Esophagus muscularis mucosa (tissue), 4 donors: ENCODE measurements at places on chromosomes 16 and 17. TPM values are rescaled to one million over a fixed set of nuclear protein-coding genes. Genes with fewer than 3 reads are reported as not detected.

- no peaks in the 10 kb centered on the region for H3K36me3 ChIP-seq
- peak overlapping the region; percentile 23 for H3K27ac ChIP-seq
- peaks cover 3% of the 10 kb centered on the region for H3K4me1 ChIP-seq
- no peaks in the 10 kb centered on the region for H3K27me3 ChIP-seq
- DNase-seq, result no peak
These were observed 96.3 kb upstream of the RCVRN start for GRCh38 chr17:10001306-10001873.

- no peak overlapping the region for H3K4me3 ChIP-seq
- no peaks in the 10 kb centered on the region for H3K36me3 ChIP-seq
- H3K27me3 ChIP-seq, result no peaks in the 10 kb centered on the region
- no peak overlapping the region for H3K27ac ChIP-seq
- DNase-seq, result no peak
These were observed 113.5 kb upstream of the MED13 start for GRCh38 chr17:62178579-62178978.

- H3K27me3 ChIP-seq, result no peaks in the 10 kb centered on the region
- no peak overlapping the region for H3K4me3 ChIP-seq
- DNase-seq, result no peak
- H3K4me1 ChIP-seq, result peaks cover 5% of the 10 kb centered on the region
- no peak overlapping the region for H3K27ac ChIP-seq
These were observed 76.6 kb downstream of the PARN start for GRCh38 chr16:14553447-14553846.

DNA sequence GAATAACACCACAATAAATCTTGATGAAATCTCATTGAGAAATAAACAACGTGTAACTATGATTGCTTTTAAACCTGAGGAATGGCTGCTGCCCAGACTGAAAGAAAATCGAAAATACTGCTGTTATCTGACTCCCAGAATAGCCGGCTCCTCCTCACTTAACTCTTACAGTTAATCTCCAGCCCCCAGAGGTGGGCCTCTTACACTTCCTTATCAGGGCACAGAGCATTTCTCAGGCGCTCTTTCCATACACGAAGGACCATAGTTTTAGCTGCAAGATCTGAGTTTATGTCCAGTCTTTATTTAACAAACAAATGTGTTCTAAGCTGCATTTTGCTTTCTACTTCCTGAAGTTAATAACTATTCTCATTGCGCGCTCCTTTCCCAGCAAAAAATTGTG is 206.9 kb downstream of the MAP2K4 start:
- no peak overlapping the region for H3K4me3 ChIP-seq
- H3K27ac ChIP-seq, result peak overlapping the region; percentile 56
- peaks cover 52% of the 10 kb centered on the region for H3K4me1 ChIP-seq

DNA sequence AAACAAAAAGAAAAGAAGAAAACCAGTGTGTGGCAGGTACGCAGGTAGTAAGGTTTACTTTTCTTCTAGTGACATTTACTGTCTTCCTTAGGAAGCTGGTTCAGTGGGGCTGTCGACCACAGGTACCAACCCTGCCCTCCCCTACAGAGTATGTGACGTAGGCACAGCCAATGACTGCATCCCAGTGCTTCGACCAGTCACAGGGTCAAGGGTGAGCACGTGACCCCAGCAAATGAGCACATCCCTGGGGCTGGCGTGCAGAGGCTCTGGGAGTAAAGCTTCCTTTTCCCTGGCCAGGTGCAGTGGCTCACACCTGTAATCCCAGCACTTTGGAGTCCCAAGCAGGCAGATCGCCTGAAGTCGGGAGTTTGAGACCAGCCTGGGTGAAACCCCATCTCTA is 38.9 kb upstream of the PLCG2 start:
- peaks cover 12% of the 10 kb centered on the region for H3K4me1 ChIP-seq
- H3K27me3 ChIP-seq, result no peaks in the 10 kb centered on the region
- H3K36me3 ChIP-seq, result no peaks in the 10 kb centered on the region
- H3K4me3 ChIP-seq, result no peak overlapping the region
- no peak overlapping the region for H3K27ac ChIP-seq
- no peak for DNase-seq

Gene ZG16
- total RNA-seq, result not detected

Gene CD300LB
- total RNA-seq, result not detected

Gene TELO2
- total RNA-seq, result 27.7 TPM

DNA sequence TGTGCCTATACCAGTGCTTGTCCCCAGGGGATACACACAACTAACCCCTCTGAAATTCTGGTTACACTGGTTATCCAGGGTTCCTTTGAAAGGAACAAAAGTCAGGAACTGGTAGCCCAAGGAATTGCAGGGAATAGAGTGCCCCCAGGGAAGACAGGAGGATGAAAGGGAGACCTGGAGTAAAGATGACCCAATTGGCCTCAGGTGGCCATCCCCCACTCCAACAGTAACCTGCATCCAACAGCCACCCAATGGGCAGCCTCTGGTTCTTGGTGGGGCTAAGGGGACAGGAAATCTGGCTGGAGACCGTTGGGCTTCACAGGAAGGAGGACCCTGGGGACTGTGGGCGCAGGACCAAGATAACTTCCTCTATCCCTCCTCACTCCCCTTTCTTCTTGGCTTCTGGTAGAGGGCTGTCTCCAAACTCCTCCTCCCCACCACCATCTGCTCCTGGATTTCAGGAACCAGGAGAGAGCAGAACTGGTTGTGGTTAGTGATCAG is 826 bp upstream of the MPO start:
- no peak overlapping the region for H3K4me3 ChIP-seq
- peaks cover 17% of the 10 kb centered on the region for H3K4me1 ChIP-seq
- H3K27me3 ChIP-seq, result peaks cover 3% of the 10 kb centered on the region
- no peak for DNase-seq

DNA sequence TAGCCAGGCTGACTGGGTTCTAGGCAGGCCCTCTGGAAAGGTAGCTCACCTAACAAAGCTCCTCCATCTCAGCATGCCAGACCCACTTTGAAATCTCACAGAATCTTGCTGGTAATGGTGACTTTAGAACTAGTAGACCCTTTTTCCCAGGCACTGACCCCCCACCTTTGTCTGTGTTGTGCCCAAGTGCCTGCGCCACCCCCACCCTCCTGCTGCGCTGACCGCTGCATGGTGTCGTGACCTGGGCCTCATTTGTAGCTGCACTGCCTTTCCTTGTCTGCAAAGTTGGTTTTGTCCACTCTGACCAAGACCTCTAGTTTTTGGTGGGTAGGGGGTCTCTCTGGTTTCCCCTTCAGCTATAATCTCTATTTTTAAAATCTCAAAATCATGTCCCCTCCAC is 6.8 kb downstream of the ATXN1L start:
- peaks cover 40% of the 10 kb centered on the region for H3K36me3 ChIP-seq
- H3K27me3 ChIP-seq, result no peaks in the 10 kb centered on the region
- H3K4me3 ChIP-seq, result no peak overlapping the region
- DNase-seq, result no peak
- peaks cover 5% of the 10 kb centered on the region for H3K4me1 ChIP-seq

GRCh38 chr16:20147091-20147490 is 73.4 kb upstream of the GPR139 start:
- no peaks in the 10 kb centered on the region for H3K27me3 ChIP-seq
- no peak for DNase-seq
- H3K27ac ChIP-seq, result no peak overlapping the region
- no peaks in the 10 kb centered on the region for H3K36me3 ChIP-seq
- no peaks in the 10 kb centered on the region for H3K4me1 ChIP-seq
- H3K4me3 ChIP-seq, result no peak overlapping the region

DNA sequence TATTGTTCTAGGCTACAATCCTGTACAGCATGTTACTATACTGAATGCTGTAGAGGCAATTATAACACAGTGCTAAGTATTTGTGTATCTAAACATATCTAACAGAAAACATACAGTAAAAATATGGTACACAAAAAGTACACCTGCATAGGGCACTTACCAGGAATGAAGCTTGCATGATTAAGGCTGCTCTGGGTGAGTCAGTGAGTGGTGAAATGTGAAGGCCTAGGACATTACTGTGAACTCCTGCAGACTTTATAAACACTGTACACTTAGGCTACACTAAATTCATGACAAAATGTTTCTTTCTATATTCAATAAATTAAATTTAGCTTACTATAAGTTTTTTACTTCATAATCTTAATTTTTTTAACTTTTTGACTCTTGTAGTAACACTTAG is 37.1 kb downstream of the AMFR start:
- H3K27ac ChIP-seq, result no peak overlapping the region
- H3K4me1 ChIP-seq, result no peaks in the 10 kb centered on the region
- H3K4me3 ChIP-seq, result no peak overlapping the region
- H3K27me3 ChIP-seq, result no peaks in the 10 kb centered on the region
- no peak for DNase-seq

Gene PRSS53
- total RNA-seq, result 1.2 TPM

- no peak for DNase-seq
- H3K27ac ChIP-seq, result peak overlapping the region; percentile 97
- H3K4me1 ChIP-seq, result peaks cover 49% of the 10 kb centered on the region
- peaks cover 5% of the 10 kb centered on the region for H3K27me3 ChIP-seq
- H3K36me3 ChIP-seq, result no peaks in the 10 kb centered on the region
- peak overlapping the region; percentile 88 for H3K4me3 ChIP-seq
These were observed 415 bp upstream of the FLOT2 start for GRCh38 chr17:28897769-28898526.

DNA sequence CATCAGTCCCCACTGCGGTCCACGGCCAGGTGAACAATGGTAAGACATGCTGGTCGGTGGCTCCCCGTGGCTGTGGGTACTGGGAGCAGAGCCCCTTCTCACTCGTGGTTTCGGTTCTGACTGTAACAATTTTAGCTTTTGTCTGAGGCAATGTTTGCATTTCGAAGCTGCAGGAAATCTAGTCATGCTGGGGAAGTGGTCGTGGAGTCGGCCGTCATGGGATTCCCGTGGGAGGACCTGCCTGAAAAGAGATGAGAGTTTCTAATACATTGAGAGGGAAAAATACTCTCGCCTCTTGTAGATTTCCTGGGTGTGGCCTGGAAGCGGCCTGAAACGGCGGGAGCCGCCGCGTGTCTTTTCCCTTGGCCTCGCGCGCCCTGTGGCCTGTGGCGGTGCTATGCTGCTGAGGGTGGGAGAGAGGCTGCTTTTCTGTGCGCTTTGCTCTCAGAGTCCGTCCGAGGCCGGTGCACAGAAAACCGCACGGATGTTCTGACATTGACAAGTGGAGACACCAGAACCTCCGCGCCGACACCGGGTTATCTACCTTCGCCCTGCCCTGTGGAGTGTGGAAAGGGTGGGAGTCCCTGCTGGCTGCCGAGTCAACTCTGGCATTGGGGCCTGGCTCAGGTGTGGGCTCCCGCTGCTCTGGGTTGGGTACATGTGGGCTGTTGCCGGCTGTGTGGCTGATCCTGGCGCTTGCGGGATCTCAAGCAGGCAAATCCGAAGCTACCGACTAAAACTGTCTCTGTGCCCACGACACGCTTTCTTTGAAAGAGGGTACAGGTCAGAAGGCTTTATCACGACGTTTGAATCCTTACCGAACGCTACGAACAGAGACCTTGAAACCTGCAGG is 60.8 kb downstream of the WDR45B start:
- H3K27me3 ChIP-seq, result no peaks in the 10 kb centered on the region
- DNase-seq, result no peak
- peaks cover 21% of the 10 kb centered on the region for H3K4me1 ChIP-seq
- H3K36me3 ChIP-seq, result peaks cover 53% of the 10 kb centered on the region
- no peak overlapping the region for H3K4me3 ChIP-seq

Gene SMTNL2
- total RNA-seq, result 3.2 TPM

DNA sequence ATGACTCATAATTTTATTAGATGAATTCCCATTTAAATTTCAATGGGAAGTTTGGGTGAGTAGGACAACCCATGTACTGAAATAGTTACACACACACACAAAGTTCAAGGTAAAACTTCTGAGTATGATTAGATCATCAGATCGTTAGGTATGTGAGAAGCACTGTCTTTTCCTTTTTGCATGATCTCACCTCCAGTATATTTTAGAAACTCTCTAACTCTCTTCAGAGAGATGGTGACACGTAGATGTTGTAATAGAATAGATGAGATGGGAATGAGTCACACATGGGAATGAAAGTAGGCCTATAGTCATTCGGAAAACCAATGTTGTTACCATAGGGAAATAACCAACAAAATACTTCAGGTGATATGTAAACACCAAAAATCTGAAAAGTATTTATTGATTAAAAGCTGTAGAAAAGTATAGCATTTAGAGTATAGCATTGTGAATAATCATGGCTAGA is 22.2 kb downstream of the KRT23 start:
- no peak overlapping the region for H3K4me3 ChIP-seq
- no peaks in the 10 kb centered on the region for H3K27me3 ChIP-seq
- peaks cover 11% of the 10 kb centered on the region for H3K4me1 ChIP-seq
- H3K36me3 ChIP-seq, result no peaks in the 10 kb centered on the region

GRCh38 chr17:52128721-52129120 is 29.8 kb downstream of the CA10 start:
- no peak overlapping the region for H3K27ac ChIP-seq
- no peaks in the 10 kb centered on the region for H3K36me3 ChIP-seq
- H3K4me3 ChIP-seq, result no peak overlapping the region
- no peak for DNase-seq
- no peaks in the 10 kb centered on the region for H3K27me3 ChIP-seq

GRCh38 chr17:65523853-65524664 is 37.4 kb downstream of the AXIN2 start:
- H3K4me3 ChIP-seq, result no peak overlapping the region
- no peaks in the 10 kb centered on the region for H3K27me3 ChIP-seq
- H3K4me1 ChIP-seq, result no peaks in the 10 kb centered on the region
- no peak for DNase-seq
- H3K36me3 ChIP-seq, result no peaks in the 10 kb centered on the region

Gene XAF1
- total RNA-seq, result 11.1 TPM

DNA sequence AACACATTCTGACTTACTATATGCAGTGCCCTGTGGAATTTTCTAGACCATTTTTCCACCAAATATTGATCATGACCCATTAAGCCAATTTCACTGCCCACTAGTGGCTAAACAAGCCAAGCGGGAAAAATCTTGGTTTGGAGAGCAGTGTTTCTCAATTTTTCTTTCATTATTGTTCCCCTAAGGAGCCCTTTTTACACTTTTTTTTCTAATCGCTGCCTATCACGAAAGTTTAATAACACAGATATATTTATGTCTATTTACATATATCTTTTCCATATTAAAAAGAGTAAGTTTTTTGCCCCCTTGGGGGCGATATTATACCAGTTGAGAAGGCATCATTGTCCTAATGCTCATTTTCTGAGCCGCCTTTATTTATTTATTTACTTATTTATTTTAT is 10.8 kb upstream of the TLCD3B start:
- no peak overlapping the region for H3K4me3 ChIP-seq
- no peaks in the 10 kb centered on the region for H3K4me1 ChIP-seq
- no peak for DNase-seq
- no peak overlapping the region for H3K27ac ChIP-seq

DNA sequence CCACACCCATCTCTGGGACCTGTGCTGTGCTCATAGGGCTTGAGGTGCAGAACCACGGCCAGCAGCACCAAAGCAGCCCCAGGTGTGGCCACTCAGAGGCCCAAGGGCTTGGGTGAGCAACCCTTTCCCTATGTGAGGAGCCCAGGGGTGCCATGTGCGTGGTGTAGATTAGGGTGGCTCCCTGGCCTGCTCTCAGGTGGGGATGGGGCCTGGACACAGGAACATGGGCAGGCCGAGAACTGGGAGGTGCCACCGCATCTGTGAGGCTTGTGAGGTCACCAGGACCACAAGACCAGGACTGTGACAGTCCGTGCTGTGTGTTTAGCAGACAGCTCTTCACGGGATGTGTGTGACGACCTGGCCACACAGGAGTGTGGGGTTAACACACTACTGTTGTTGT is 103.5 kb upstream of the ZNF750 start:
- H3K27me3 ChIP-seq, result no peaks in the 10 kb centered on the region
- H3K36me3 ChIP-seq, result peaks cover 70% of the 10 kb centered on the region
- H3K4me3 ChIP-seq, result no peak overlapping the region
- no peaks in the 10 kb centered on the region for H3K4me1 ChIP-seq
- no peak overlapping the region for H3K27ac ChIP-seq

- no peaks in the 10 kb centered on the region for H3K27me3 ChIP-seq
- no peaks in the 10 kb centered on the region for H3K4me1 ChIP-seq
- H3K4me3 ChIP-seq, result no peak overlapping the region
These were observed 215.1 kb downstream of the TMEM114 start for GRCh38 chr16:8375232-8375587.

Gene C17orf67
- 4.2 TPM for total RNA-seq
